ENCODE measurements at places on chromosomes 3 and 15.
A peak's percentile ranks its signal among the peaks of the same experiment; 100 is the strongest.

DNA sequence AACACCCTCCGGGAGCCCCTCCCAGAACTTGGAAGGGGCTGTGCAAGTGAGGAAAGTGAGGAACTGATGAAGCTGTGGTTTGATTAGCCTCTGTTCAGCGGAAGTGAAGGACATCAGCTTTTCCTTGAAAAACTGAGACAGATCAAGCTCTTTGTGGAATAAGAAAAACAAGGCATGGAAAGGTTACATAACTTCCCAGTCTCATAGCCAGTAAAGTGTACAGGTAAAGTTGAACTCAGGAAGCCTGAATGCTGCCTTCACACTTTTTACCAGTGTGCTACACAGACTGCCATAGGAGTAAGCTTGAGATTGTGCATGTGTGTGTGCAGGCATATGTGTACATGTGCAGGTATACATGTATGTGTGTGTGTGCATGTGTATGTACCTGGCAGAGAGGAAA lies 293.2 kb downstream of the FGF12 start:
- no peak for DNase-seq

DNA sequence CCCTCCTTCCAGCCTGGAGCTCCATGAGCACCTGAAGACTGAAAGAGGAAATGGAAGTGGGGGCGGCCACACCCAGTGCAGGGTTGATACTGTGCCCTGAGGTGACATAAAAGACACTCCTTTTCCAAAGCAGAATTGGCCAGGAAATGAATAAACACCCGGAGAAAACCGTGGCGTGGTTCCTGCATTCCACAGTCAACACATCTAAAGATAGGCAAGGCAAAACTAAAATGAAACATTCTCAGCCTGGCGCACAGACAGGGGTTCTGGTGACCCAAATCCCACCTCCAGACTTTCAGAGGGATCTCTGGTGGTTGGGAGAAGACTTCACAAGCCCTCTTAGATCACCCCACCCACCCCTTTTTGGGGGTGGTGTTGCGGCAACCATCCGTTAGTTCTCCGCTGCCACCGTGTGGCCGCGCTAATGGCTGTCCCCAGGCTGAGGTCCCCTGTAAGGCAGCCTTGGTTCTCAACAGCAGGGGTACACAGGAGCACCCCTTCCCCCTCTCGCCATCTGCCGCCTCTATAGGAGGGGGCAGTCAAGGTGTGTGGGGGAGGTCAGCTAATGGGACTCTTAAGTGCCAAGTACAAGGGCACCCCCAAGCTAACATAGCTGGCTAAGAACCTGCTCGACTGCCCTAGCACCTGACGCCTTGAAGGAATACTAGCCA lies 2.5 kb upstream of the MST1R start:
- no peak for DNase-seq

DNA sequence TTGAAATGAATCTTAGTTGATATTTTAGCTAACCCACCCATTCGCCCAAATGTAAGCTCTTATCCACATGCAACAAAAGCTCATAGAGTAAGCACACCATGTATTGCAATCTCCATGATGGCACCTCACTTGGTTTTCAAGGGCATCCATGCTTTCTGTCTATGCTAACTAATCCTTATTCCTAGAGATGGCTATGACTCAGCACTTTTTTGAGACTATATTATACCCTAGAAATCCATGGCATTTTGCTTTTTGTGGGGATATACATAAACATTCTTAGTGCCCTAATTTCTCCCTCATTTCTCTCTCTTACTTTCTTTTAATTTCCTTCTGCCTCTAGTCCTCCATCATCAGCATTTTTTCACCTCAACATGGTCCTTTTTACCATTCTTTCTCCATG lies 168.5 kb upstream of the STT3B start:
- no peak for DNase-seq

GRCh38 chr15:28979208-28979841 lies 93.6 kb downstream of the APBA2 start:
- no peak for DNase-seq

DNA sequence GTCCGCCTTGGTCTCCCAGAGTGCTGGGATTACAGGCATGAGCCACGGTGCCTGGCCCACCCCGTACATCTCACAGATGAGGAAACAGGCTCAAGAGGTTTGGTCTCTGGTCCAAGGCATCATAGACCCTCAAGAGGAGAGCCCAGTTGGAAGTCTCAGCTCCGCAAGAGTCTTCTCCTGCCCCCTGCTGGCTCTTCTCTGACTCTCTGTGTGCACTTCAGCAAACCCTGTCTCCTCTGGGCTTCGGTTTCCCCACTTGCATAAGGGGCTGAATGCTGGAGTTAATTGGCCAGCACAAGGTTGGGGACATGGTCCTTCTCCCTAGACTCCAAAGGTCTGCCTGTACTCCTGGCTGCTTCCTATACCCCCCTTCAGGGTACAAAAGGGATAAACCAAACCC lies 3.9 kb downstream of the MST1R start:
- no peak for DNase-seq

- peak; percentile 37 for DNase-seq
Measured at GRCh38 chr3:116770815-116771450, 61.4 kb downstream of the TUSC7 start.

- peak; percentile 39 for DNase-seq
Measured at GRCh38 chr3:18556503-18557135, 131.5 kb upstream of the SATB1 start.

DNA sequence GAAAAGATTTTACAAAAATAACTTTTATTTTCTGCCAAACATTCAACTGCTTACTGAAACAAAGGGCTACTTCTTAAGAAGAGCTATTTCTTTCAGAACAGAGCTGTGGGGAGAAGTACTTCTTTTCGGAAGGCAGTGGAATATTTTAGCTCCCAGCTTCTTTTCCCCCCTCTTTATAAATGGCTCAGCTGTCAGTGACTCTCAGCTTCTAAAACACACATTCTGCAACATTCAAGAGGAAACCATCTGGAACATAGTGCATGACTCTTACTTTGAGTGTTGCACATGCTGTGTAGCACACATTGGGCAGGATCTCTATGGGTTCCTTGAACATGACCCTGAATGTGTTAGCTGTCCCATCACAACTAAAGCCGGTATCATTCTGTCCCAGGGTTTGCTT lies 7.0 kb upstream of the C15orf40 start:
- no peak for DNase-seq

DNA sequence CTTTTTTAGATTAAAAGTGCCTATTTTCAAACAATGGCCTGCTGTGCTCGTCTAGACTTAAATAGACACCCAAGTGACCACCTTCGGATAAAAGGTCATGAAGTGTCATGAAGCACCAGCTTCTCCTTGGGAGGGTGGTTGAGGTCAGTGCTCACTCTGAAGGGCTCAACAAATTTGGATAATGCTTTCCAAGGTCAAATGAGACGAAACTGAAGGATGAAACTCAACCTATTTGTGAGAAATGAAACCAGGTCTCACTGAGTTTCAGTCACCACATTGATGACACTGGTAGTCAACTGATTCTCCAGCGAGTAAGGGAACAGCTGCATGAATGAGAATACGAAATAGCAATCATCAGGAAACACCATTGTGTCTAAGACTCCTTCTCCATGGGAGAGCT lies 852.6 kb downstream of the NTRK3 start:
- DNase-seq: no peak

DNA sequence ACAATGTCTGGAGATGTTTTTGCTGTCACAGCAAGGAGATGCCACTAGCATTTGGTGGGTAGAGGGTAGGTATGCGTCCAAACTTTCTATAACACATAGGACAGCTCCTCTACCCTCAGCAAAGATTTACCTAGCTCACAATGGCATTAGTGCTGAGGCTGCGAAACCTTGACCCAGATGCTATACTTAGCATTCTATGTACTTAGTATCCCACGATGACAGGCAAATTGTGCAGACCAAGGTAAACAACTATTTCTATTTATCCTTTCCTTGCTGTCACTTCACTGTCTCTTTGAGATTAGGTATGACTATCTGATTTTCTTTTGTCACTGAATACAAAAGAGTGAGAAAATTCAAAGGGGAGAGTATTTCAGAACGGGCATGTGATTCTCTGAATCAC lies 265.2 kb upstream of the ZNF385D start:
- DNase-seq: no peak

DNA sequence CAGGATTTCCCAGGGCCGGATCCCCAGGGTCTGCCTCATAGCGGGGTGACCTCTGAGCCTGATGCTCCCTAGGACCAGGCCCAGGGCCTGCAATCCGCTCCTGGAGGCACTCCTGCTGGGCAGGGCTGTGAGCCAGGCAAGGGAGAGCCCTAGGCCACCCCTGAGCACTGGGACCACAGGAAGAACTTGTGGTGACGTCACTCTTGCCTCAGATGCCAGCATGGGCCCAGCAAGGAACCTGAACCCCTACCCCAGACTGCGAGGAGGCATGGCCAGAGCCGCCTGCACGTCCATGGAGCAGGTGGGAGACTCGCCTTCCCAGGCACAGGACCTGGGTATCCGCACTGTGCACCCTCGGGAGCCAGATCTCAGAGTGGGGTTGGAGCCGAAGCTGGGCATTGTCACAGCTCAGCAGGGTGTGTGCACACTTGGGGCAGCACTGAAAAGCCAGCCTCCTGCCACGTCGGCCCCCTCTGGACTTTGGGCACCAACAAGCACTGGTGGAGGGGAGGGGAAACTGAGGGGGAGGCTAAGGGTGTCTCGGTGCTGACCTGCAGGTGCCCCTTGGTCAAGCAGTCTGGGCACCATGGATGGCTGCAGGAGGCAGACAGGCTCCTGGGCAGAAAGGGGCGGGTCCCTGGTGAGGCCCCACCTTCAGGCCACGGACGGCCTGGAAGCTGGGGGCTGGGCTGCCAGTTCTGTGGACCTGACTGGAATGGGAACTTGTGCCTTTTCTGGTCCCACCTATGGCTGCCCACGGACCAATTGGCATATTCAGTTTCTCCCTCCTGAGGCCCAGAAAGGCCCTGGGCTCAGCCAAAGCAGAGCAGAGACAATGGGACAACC lies 49.3 kb downstream of the SLC6A20 start:
- DNase-seq: no peak

- DNase-seq: peak; percentile 78
Measured at GRCh38 chr3:23590424-23591273, 215.1 kb upstream of the UBE2E1 start.

DNA sequence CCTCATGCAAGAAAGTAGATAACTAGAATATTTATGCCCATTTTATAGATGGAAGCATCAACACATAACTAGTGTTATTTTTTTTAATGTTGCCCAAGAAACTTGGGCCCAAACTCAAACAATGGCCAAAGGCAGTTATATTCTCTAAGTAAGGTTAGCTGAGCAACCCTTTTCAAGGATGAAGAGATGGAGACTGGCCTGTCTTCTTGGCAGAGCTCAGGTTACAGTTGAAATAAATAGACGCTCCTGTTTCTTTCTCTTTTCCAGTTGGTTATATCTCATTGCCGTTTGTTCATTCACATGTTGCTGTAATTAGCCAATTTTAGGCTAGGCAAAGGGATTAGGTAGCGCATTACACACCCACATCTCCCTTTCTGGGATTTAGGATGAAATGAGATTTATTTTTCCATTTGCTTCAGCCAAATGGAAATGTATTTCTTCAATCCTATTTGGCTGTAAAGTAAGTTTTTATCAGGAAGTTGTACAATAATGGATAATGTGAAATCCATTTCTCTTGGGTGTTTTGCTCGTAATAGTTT lies 93.2 kb downstream of the CMSS1 start:
- DNase-seq: no peak

- no peak for DNase-seq
Measured at GRCh38 chr15:74041777-74042435, 40.4 kb downstream of the GOLGA6A start.

DNA sequence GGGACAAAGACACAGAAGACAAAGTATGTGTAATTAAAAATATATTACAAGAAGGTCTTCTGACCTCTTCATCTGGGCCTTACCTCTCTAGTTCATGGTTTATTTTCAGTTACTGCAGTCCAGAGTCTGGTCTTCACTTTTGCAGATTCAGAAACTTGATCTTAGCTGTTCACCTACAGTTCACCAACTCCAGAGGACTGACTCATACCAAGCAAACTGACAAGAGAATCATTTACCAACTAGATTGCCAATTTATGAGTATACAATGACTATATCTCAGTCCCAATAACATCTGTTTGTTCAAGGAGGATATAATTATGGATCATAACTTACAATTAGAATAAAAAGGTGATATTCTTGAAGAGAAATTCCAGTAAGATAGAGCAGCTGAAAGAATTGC lies 9.0 kb downstream of the P2RY1 start:
- no peak for DNase-seq

DNA sequence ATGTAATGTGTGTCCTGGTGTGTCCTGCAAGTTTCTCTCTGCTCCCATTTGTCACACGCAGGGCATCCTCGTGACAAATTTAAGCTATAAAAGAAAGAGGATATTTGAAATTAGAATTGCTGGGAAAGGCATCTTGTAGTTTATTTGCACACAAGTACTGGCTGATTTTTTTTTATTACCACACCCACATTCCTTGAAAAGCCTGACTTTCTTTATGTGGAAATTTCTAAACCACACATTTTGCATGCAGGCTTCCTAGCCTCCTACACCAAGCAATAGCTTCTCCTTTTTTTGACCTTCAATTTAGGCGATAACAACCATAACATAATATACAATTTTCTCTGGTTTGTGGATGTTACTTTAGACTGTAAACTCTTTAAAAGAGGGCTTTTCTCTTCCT lies 126.1 kb downstream of the SERPINI1 start:
- no peak for DNase-seq

- peak; percentile 5 for DNase-seq
Measured at GRCh38 chr3:149277331-149277813, 55.7 kb upstream of the CP start.

DNA sequence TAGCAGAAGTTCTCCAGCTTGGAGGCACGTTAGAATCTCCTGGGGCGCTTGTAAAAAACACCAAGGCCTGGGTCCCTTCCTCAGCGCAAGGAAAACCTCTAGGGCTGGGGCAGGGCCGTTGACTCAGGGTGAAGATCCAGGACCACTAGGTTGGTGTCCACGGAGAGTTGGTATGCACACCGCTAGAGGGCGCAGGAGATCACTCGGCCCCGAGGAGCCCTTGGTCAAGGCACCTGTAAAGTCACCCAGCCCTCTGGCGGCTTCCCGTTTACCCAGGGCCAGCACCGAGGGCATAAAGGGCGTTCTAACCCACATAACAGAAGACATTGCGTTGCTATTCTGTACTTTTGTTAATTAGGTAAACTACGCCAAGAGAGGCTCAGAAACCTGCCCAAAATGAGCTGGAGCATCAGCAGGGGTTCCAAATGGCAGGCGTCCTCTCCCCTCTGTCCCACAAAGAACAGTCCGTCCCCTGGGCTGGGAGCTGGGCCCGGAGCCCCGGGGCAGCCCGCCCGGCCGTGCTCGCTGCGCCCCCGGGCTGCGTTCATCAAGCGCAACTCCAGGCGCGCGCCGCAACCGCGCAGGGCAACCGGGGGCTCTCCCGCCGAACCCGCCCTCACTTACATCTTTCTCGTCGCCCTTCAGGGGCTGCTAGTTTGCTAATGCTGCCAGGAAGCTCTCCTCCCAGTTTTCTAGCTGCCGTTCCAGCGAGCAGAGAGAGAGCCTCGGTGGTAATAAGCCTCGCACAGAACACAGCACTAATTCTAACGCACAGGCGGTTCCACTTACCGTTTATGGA lies 332.1 kb downstream of the ARRDC4 start:
- DNase-seq: no peak

GRCh38 chr3:4841225-4841624 lies 138.0 kb upstream of the BHLHE40 start:
- no peak for DNase-seq
